Amygdala (tissue), 56 donors: ENCODE measurements at places on chromosomes 4 and X.

DNA sequence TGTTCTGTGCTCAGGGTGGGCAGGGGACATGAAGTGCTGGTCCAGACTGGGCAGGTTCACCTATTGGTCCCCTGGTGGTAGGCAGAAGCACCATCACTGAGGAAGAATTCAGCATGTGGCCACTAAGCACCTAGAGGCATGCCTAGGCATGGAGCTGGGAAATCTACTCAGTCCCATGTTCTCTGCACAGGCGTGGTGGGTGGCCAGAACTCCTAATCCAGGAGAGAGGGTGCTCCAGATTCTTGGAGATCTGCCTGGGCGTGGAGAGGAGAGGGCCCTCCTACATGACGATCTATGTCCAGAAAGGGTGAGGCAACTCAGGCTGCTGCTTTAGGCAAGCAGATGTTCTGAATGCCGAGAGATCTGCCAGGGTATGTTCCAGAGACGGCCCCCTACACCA, 44.6 kb upstream of the MAGEC2 start:
- no peak for DNase-seq

GRCh38 chrX:40388441-40388840, 192.3 kb upstream of the ATP6AP2 start:
- DNase-seq, result no peak

GRCh38 chrX:129786210-129786651, 6.5 kb downstream of the SASH3 start:
- no peak for DNase-seq

GRCh38 chr4:24836661-24837242, 41.4 kb downstream of the SOD3 start:
- DNase-seq, result no peak

- no peak for DNase-seq
Measured at GRCh38 chr4:1170976-1171310, 1.4 kb downstream of the SPON2 start.

- DNase-seq, result no peak
Measured at GRCh38 chr4:40744218-40744617, 5.5 kb upstream of the NSUN7 start.

GRCh38 chr4:7624396-7624980, 189.8 kb upstream of the PSAPL1 start:
- no peak for DNase-seq

GRCh38 chr4:168584321-168584771, 87.5 kb downstream of the PALLD start:
- DNase-seq, result no peak

GRCh38 chrX:77617206-77617605, 168.8 kb downstream of the ATRX start:
- no peak for DNase-seq

DNA sequence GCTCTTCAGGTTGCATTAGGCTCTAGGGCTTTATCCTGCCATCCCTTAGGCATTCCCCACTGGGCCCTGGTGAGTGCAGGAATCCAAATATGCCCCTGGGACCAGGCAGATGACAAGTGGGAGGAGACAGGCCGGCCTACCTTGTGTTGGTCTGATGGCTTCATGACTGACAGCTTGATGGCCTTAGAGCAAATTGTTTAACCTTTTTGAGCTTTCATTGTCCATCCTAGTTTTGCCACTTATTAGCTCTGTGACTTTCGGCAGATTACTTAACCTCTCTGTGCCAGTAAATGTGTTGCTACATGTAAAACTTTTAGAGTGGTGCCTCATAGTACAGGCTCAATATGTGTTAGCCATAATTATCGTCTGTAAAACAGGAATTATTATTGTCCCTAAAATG, 4.4 kb downstream of the KIT start:
- no peak for DNase-seq

- DNase-seq, result no peak
Measured at GRCh38 chrX:15188039-15188438, 81.8 kb downstream of the ASB9 start.

DNA sequence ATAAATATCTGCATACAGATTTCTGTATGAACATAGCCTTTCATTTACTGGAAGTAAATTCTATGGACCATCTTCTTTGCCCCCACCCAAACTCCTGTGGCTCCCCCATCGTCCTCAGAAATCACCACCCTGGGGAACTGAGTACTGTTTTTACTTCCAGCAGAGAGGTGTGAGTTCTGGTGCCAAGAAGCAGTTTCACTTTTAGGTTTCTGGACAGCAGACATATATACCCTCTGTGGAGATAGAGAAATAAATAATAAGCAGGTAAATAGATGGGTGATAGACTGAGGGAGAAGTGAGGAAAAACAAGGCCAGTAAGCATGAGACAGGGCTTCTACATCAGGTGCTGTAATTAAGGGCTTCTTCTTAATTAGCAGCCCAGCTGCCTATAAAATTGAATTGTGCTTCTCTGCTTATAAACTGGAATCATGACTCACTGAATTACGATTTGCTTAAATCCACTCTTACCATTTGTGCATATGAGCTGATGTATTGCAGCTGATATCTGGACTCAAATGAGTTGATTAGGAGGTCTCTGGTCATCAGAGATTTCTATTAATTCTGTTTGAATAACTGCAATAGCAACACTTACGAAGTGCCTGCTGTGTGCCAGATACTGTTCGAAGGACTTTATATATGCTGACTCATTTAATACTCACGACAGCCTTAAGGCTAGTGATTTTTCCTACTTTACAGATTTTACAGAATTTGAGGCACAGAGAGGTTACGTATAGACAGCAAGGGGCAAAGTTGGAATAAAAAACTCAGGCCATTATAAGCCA, 60.8 kb upstream of the DHX15 start:
- DNase-seq, result no peak

GRCh38 chr4:52718123-52718522, 33.1 kb downstream of the ERVMER34-1 start:
- no peak for DNase-seq

DNA sequence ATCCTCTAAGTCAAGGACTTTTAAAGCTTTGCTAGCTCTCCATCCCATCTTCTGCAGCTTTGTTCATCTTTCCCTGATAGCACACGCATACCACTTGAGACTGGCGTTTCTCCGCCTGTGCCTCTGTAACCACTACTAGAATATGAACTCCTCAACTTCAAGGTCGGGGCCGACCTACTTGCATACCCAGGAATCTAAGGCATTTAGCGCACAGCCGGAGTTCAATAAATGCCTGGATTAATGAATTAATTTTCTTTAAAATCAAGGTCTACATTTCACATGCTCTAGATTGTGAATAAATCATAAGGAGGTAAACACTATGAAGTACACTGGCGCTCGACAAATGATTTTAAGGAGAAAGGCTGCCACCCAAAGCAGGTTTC, 89.3 kb downstream of the HNRNPD start:
- no peak for DNase-seq

GRCh38 chr4:187711586-187711985, 284.0 kb upstream of the ZFP42 start:
- DNase-seq, result no peak

- DNase-seq, result no peak
Measured at GRCh38 chr4:75118739-75119138, 185.8 kb downstream of the PARM1 start.

GRCh38 chrX:141642979-141643378, 53.5 kb downstream of the SPANXA2 start:
- no peak for DNase-seq

DNA sequence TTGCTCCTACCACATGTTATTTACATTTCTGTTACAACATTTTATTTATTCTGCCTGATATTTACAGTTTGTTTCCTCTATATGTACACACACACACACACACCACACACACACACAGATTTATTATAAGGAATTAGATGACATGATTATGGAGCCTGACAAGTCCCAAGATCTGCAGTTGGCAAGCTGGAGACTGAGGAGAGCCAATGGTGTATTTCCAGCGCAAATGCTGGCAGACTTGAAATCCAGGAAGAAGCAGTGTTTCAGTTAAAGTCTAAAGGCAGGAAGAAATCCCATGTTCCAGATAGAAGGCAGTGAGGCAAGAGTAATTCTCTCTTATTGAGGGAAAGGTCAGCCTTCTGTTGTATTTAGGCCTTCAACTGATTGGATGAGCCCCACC, 1.8 kb upstream of the KLHL4 start:
- no peak for DNase-seq

- no peak for DNase-seq
Measured at GRCh38 chrX:4579480-4579879, 866.0 kb upstream of the PRKX start.

GRCh38 chrX:46404774-46405173, 140.4 kb downstream of the ZNF674 start:
- no peak for DNase-seq

- no peak for DNase-seq
Measured at GRCh38 chrX:79089896-79090584, 54.4 kb upstream of the GPR174 start.

- DNase-seq, result no peak
Measured at GRCh38 chr4:86755388-86755787, 93.8 kb downstream of the SLC10A6 start.

DNA sequence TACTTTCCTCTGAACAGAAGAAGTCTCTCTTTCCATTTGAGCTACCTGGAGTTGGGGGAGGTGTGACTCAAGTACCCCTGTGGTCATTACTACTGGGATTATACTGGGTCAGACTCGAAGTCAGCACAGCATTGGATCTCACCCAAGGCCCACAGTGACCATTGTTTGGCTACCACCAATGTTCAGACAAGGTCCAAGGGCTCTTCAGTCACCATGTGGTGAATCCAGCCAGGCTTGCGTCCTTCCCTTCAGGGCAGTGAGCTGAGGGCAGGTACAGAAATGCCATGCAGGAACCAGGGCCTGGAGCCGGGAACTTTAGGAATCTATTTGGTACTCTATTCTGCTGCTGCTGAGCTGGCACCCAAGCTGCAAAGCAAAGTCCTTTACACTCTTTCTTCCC, 5.5 kb upstream of the SLC4A4 start:
- no peak for DNase-seq

- no peak for DNase-seq
Measured at GRCh38 chr4:118826723-118827444, 9.0 kb downstream of the SEC24D start.

DNA sequence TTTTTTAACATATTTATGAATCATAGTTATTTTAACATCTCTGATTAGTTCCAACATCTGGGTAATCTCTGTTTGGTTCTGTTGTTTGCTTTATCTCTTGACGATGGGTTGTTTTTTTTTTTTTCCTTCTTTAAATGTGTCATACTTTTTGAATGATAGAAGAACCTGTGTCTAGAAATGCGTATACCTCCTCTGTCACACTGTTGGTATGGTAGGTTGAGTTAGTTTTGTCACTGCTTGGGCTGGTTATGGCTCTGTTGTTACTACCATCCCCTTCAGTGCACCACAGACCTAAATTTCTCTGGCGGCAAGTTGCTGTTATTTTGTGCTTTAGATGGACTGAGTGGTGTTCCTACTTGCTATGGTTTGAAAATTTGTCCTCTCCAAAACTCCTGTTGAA, 16.8 kb downstream of the STIM2 start:
- no peak for DNase-seq

DNA sequence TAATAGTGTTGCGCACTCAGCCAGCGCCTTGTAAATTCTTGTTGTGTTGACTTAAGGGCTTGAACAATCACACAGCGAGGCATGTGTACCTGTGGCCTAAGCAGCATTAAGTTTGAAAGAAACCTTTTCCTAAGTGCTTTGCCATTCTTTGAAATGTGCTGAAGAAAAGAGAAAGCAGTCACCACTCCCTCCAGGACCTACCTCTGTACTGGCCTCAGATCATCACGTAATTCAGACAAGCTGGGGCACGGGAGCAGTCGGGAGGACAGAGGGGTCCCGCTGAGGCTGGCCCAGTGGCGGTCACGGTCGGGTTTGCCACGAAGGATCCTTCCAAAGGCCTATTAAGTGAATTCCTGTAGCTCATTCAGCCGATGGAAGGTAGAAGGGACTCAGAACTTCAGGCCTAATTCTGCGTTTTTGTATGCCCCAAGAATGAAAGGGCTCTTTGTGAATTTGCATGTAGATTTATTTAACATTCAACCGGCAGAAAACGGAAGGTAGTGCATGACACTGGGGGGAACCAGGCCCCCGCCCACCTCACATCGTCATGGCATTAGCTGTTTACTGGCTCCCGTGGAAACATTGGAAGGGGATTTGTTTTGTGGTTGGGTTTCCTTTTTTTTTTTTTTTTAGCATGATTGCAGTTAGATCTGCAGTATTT, 106.3 kb downstream of the TRAPPC11 start:
- no peak for DNase-seq

DNA sequence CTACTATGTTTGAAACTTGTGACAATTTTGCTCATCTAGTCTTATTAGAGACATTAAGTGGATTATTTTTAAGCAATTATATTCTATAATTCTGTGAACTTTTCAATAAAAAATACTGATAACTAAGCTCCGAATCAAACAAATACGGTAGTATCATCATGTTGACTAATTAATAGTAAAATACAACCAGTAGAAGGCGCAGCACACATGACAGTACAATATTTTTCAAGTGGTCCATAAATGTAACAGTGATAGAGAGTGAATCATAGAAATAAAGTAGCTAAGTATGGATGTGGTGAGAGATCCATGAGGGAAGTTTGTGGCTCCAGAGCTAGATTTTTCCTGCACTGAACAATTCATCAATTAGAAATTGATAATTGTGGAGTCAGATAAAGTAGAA, 666.2 kb downstream of the KCTD8 start:
- no peak for DNase-seq

DNA sequence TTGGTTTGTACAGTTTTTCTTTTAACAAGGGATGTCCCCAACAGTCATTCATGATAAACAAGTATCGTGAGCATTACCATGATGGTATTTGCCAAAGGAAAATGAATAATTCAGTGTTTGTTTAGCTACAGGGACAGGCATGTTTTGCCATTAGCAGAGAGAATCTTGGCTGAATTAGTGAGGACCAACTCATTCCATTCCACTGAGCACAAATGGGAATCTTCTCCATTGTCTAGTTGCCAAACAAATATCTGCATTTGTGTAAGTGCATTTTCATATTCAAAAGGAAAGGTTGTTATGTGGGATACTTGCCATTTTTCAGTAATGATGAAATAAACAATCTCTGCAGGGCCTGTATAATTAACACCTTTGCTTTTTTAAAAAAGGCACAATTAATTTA, 1762.6 kb downstream of the RPA4 start:
- DNase-seq, result no peak

- no peak for DNase-seq
Measured at GRCh38 chr4:140777386-140777785, 21.2 kb upstream of the TBC1D9 start.

GRCh38 chr4:40365766-40366165, 30.6 kb downstream of the CHRNA9 start:
- no peak for DNase-seq

DNA sequence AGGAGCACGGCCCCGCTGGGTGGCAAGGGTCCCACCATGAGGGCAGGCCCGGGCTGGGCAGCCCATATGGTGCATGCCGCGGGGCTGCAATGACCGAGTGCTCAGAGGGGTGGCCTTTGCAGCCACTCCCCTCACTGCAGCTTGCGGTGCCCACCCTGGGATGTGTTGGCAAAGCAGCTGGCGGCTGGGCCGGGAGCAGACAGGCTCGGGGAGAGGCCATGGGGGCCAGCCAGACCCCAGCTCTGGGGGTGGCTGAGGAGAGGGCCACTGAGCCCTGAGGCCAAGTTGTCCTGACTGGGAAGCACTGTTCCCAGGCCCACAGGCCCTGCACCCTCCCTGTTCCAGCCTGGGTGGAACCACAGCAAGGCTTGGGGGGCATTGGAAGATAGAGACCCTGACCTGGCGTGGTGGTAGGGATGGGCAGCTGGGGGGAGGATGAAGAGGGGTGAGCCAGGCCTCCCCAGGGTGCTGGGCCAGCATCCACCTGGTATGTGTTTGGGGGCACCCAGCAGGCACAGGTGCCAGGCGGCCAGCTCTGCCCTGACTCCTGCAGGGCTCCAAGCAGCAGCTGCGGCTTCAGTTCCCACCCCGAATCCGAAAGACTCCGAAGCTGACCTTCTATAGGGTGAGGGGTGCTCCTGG, 18.4 kb upstream of the RNF4 start:
- DNase-seq, result no peak
